Karpas-422 (cell line): ENCODE measurements at places on chromosomes 4 and X. TPM values are rescaled to one million over a fixed set of nuclear protein-coding genes. Genes with fewer than 3 reads are reported as not detected.

DNA sequence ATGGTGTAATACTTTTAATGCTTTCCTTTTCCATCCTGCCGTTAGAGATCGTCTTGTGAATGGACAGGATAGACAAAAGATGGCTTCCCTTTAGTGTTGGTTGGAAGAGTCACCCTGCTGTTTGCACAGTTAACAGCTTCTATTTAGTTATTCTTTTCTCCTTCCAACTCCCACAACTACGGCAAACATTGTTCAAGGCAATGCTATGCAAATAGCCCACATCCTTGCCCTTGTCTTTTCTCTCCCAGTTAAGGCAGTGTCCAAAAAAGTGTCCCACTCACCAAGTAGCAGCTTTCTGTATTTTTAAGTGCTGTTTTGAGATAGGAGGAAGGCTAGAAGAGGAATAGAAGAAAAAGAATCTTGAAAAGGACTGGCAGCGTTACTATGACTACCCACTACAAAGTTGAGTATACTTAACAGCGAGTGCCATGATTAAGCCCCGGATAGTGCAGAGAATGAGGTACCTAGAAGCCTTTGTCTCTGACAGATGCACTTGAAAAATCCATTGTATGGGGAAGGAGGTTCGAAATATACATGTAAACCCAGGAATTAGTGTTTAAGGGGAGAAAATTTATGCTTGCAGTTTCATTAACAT is 12.1 kb upstream of the RUFY3 start:
- no peak overlapping the region for H3K4me3 ChIP-seq
- H3K4me1 ChIP-seq = peaks cover 34% of the 10 kb centered on the region
- no peak overlapping the region for H3K27ac ChIP-seq
- no peaks in the 10 kb centered on the region for H3K36me3 ChIP-seq
- no peaks in the 10 kb centered on the region for H3K27me3 ChIP-seq
- DNase-seq = no peak

DNA sequence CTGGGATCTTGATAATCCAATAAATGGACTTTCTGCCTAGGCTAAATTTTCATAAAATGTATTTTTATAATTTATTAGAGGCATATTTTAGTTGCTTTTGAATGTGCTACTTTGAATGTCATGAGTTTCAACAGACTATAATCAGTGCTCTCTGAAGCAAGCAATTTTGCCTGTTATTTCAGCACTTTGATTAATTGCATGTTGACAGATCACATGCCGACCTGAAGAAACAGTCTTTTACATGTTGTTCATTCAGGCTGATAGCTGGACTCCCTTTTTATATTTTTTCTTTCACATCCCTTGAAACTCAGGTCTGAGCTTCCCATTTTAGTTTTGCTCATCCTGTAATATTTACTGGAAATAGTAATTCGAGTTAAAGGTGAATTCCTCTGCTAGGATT is 341.0 kb downstream of the NAP1L3 start:
- H3K36me3 ChIP-seq = no peaks in the 10 kb centered on the region
- H3K27me3 ChIP-seq = no peaks in the 10 kb centered on the region

DNA sequence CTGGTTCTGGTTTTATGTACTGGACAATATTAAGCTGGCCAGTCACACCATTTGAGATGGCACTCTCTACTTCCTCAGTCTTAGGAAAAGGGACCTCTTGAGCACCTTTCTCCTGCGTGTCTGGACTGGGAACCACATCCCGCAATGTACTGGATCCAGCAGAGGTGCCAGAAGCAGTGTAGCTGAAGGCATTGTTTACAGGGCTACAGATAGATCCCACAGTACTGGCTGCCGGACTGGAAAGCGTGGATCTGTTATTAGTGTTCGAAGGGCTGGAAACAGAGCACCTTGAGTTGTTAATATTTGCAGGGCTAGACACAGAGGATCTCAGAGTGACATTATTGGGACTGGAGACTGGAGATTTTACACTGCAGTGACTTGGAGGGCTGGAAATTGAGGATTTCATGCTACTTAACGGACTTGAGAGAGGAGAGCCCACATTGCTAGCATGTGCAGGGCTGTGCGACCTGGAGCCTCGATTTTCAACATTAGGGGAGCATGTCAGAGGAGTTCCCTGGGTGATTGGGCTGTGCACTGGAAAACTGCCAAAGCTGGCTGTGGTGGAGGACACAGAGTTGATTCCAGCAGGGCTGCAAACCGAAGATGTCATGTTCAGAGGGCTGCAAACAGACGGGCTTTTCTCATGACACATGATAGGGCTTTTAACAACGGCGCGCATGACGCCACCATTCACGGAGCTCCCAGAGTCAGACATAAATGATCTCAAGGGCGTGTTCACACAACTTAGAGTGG is 6.4 kb downstream of the NR3C2 start:
- no peaks in the 10 kb centered on the region for H3K4me1 ChIP-seq
- no peak for DNase-seq
- H3K27ac ChIP-seq = no peak overlapping the region
- peaks cover 3% of the 10 kb centered on the region; the same call in 1 of the 2 replicates for H3K27me3 ChIP-seq
- H3K4me3 ChIP-seq = no peak overlapping the region
- H3K36me3 ChIP-seq = no peaks in the 10 kb centered on the region

GRCh38 chrX:134571796-134572195 is 86.5 kb downstream of the PLAC1 start:
- H3K4me1 ChIP-seq = no peaks in the 10 kb centered on the region
- H3K27ac ChIP-seq = no peak overlapping the region
- no peaks in the 10 kb centered on the region for H3K27me3 ChIP-seq
- DNase-seq = no peak
- no peaks in the 10 kb centered on the region for H3K36me3 ChIP-seq

DNA sequence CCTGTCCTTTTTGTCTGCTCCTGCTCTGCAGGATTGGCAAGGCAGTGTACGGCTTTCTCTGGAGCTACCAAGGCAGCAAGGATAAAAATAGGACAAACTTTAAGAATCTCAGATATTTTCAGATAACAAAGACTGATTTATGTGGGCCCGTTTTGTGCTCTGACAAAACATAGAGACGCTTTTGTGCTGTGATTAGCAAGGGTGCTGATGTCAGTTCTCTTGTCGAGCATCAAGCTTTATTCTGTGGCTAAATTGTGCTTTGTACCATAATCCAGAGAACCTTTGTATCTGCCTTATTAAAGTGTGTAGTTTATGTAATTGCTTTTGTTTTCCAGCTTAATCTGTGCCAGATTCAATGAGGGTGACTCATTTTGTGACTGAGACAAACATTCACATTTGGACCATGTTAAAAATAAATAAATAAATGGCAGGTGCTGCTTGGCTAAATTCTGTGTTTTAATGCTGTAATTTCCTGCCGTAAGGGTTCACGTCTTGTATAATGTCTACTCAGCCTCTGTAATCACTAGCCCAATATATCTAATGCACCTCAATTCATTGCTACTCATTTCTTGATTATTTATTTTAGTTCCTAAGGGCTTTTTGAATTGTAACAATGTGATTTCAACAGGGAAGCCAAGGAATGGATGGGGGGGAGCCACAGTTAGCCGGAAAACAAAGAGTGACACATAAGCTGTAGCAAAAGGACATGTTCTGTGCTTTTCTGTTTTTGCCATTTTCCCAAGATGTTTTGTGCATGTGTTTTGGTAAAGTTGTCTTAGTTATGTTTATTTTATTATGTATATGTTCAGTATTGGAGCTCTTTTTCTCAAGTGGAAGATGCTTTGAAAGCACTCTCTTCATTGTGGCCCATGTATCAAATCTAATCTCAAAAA is 75.1 kb downstream of the GAB1 start:
- no peak for DNase-seq
- H3K4me1 ChIP-seq = no peaks in the 10 kb centered on the region
- H3K36me3 ChIP-seq = no peaks in the 10 kb centered on the region
- no peak overlapping the region for H3K4me3 ChIP-seq

- no peak overlapping the region for H3K27ac ChIP-seq
- no peaks in the 10 kb centered on the region for H3K27me3 ChIP-seq
- H3K4me3 ChIP-seq = no peak overlapping the region
- no peak for DNase-seq
- no peaks in the 10 kb centered on the region for H3K4me1 ChIP-seq
- H3K36me3 ChIP-seq = no peaks in the 10 kb centered on the region
These were observed 136.6 kb downstream of the NWD2 start for GRCh38 chr4:37381040-37381668.

GRCh38 chr4:1746919-1747602 is 25.7 kb downstream of the TACC3 start:
- H3K4me3 ChIP-seq = no peak overlapping the region
- H3K27ac ChIP-seq = no peak overlapping the region
- no peaks in the 10 kb centered on the region for H3K27me3 ChIP-seq
- no peak for DNase-seq
- H3K4me1 ChIP-seq = peaks cover under 1% of the 10 kb centered on the region

DNA sequence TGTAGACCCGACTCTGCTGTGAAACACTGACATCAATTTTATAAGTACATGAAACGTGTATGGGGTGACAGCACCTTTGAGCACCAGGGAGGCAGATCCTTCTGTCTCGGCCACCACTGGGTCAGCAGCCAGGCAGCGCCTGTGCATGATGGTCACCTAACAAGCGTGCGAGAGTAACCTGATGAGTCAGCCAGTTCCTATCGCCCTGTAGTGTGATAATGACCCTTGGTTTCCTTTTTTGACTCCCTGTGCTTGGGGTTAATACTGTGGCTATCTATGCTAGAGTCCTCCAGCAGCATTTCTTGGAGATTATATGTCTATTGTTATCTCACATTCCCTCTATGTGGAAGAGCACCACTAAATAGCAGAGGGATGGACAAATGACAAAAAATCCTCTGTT is 101.6 kb downstream of the NPNT start:
- no peaks in the 10 kb centered on the region for H3K27me3 ChIP-seq
- H3K27ac ChIP-seq = no peak overlapping the region
- no peaks in the 10 kb centered on the region for H3K4me1 ChIP-seq
- DNase-seq = no peak

GRCh38 chr4:171025343-171025742 is 787.9 kb upstream of the GALNTL6 start:
- no peaks in the 10 kb centered on the region for H3K4me1 ChIP-seq
- no peak overlapping the region for H3K27ac ChIP-seq
- H3K36me3 ChIP-seq = no peaks in the 10 kb centered on the region
- H3K4me3 ChIP-seq = no peak overlapping the region

GRCh38 chr4:139940600-139940999 is 213.4 kb downstream of the MAML3 start:
- H3K27me3 ChIP-seq = no peaks in the 10 kb centered on the region
- no peaks in the 10 kb centered on the region; the same call in 1 of the 2 replicates for H3K4me1 ChIP-seq
- H3K36me3 ChIP-seq = no peaks in the 10 kb centered on the region
- H3K4me3 ChIP-seq = no peak overlapping the region
- H3K27ac ChIP-seq = no peak overlapping the region

- no peak overlapping the region for H3K4me3 ChIP-seq
- no peaks in the 10 kb centered on the region for H3K27me3 ChIP-seq
- peaks cover 3% of the 10 kb centered on the region; the same call in 1 of the 2 replicates for H3K4me1 ChIP-seq
- H3K27ac ChIP-seq = no peak overlapping the region
- DNase-seq = no peak
These were observed 53.4 kb downstream of the FHDC1 start for GRCh38 chr4:152989554-152989970.

- no peaks in the 10 kb centered on the region for H3K36me3 ChIP-seq
- no peak overlapping the region for H3K4me3 ChIP-seq
- H3K4me1 ChIP-seq = no peaks in the 10 kb centered on the region
- H3K27me3 ChIP-seq = no peaks in the 10 kb centered on the region
These were observed 163.8 kb upstream of the HDX start for GRCh38 chrX:84666086-84666485.

Gene PAGE2
- total RNA-seq = not detected in 2 replicates

Gene SSX2B
- not detected in 2 replicates for total RNA-seq
